ENCODE measurements at places on chromosomes 7 and 10.

GRCh38 chr7:113790025-113790424 lies 128.8 kb downstream of the PPP1R3A start:
- DNase-seq, result no peak

DNA sequence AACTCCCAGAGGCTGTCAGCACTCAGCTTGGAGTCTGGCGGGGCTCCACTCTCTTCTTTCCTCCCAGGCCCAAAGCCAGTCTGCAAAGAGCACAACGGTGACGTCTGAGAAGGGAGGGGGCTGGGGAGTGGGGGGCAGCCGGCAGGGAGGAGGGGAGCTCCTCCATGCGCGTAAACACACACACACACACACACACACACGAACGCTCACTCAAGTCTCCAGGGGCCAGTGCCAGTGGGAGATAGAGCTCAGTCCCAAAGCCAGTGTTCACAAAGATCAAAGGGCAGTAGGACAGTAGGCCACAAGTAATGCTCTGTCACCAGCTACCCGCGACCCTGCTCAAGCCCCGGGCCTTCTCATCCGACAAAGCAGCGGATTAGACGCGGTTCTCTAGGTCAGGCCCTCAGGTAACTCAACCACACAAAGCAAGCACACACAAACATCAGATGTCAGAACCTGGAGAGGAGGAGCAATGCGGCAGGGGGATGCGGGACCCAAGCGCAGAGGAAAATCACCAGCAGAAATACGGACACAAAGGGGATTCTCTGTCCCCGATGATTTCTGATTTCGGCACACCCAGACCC lies 19.9 kb downstream of the TCAF1 start:
- no peak for DNase-seq

- no peak for DNase-seq
Observed at GRCh38 chr7:128938544-128939074, 882 bp downstream of the IRF5 start.

- peak; percentile 77 for DNase-seq
Observed at GRCh38 chr7:37198906-37199485, 249.7 kb downstream of the ELMO1 start.

- no peak for DNase-seq
Observed at GRCh38 chr10:74957285-74957961, 131.0 kb downstream of the KAT6B start.

DNA sequence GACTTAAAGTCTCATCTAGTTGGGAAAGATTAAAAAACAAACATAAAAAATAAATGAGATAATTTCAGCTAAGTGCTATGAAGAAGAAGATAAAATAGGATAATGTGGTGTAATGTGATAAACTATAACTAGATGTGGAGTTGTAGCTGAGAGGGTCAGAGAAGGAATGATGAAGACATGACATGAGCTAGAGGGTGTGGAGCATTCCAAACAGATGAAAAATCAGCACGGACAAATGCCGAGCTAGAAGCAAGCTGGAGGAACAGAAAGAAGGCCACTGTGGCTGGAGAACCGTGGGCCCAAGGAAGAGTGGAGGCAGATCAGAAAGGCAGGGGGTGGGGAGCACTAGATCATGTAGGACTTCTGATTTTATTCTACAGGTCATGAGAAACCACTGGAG lies 70.6 kb downstream of the CDK6 start:
- no peak for DNase-seq

DNA sequence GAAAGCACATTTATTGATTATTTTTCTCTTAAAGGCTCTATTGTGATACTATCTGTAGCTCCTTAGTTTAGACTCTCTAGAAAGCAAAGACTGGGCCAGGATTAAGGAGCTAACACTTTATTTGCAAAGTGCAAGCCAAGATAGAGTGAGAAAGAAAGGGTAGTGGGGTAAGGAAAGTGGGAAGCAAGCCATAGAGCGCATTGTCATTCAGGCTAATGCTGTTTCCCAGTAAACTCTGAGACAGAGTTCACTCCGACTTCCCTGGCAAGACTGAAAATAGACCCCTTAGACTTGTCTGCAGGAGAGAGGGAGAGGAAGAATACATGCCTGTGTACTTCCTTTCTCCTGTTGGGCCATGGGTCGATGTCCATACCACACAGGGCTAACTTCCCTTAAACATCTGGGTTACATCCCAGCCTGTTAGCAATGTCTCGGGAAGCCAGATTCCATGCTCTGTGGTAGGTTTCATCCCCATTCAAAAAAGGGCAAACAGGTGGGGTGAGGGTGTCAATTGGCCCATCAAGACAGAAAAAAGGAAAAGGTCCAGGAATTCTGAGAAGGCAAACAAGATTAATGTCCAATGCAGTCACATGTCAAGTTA lies 875.8 kb upstream of the CELF2 start:
- no peak for DNase-seq

- DNase-seq, result no peak
Observed at GRCh38 chr7:5403442-5403841, 20.2 kb downstream of the TNRC18 start.

DNA sequence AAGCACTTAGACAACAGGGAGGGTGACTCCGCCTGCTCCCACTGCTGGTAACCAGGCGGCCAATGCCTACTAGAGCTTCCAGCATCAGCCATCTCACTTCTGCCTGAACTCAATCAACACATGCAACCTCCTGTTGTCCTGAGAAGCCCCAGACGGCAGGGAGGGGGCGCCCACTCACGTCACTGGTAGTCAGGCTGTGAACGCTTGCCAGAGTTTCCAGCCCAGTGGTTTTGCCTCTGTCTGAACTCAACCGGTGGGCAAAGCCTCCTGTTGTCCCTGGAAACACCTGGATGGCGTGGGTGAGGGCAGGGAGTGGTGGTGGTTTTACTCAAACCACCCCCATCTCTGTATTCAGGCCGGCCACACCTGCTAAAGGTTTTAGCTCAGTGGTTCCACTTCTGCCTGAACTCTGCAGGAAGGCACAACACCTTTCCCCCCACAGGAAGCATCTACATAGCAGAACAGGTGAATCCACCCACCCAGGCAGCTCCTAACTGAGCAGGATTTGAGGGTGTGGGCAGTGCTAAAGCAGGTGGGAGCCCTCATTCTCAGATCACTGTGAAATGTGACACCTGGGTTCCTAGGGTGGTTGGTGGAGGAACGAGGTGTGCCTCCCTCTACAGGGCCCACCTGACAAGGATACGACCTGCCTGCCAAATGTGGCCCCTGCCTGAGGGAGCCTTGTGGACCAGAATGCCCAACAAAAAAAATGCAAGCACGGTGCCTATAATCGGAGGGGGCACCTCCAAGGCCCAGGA lies 563.0 kb upstream of the SEMA3D start:
- no peak for DNase-seq

DNA sequence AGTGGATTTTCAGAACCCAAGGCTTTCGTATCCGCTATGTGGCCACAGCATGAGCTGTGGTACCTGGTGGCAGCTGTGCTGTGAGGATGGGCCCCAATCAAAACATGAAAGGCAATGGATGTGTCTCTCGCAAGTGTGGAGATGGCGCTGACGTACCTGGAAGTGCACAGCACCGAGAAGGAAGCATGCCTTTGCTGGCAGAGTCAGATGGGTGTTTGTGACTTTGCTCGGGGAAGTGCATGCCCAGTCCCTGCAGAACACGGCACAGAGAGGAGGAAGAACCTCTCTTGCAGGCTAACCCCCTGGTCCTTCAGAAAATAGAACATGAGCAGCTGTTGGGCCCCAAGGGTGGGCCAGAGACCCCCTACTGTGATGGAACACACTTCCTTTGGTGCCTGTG lies 654.1 kb upstream of the ZWINT start:
- DNase-seq, result no peak

DNA sequence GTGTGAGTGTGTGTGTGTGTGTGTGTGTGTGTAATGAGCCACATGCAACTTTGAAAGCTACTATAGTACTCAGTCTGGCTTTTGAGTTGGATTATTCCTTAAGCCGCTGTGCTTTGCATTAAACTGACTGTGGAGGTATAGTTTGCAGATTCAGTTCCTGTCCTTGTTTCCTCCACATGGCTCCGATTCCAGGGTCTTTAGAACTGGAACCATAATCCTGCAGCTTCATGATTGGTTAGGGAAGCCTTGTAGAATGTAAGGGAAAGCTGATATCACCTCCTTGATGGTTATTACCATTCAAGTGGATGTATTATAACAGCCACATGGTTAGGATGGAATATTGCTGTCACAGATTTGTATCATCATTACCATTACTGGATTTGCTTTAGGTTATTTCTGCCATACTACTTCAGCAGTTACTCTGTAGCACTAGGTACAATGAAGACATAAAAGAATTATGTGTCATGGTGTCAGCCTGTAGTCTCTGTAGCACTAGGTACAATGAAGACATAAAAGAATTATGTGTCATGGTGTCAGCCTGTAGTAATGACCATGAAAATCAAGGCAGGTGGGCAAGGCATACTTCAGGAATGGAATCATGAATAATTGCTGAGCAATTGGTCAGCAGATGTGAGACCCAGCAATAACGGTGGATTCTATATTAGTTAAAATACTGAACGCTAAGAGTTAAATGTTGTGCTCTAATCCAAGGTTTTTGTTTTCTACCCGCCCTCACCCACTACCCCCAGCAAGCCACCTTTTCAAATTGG lies 275.1 kb upstream of the FZD1 start:
- no peak for DNase-seq

- DNase-seq, result no peak
Observed at GRCh38 chr7:41731493-41732435, 28.9 kb upstream of the INHBA start.

GRCh38 chr10:4514445-4515108 lies 311.4 kb upstream of the AKR1E2 start:
- no peak for DNase-seq

- DNase-seq, result no peak
Observed at GRCh38 chr7:99331002-99331401, 5.3 kb downstream of the ARPC1A start.

DNA sequence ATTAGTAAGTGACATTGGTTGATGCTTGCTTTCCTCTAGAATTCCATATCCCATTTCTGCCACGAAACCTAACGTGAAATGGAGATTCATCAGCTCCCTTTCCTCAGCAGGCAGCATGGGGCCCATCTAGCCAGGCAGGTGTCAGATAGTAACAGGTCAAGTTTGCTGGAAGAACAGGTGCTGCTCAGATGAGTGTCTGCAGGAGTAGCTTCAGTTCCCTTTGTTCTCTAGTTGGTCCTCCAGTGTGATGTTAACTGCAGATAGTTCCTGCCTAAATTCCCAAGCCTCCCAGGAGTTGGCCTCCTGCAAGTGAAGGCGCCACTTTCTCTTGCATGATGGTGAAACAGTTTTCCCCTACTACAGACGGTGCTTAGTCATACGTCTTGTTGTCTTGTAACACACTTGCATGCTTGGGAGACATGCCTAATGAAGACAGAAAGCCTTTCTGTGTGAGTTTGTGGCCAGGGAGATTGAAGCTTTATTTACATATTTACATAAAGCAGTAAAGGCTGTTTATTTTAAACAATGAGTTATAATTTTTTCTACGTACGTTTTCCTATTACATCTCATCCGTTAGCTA lies 175.4 kb downstream of the CHN2 start:
- no peak for DNase-seq

GRCh38 chr10:98076086-98076485 lies 45.7 kb upstream of the CRTAC1 start:
- no peak for DNase-seq

DNA sequence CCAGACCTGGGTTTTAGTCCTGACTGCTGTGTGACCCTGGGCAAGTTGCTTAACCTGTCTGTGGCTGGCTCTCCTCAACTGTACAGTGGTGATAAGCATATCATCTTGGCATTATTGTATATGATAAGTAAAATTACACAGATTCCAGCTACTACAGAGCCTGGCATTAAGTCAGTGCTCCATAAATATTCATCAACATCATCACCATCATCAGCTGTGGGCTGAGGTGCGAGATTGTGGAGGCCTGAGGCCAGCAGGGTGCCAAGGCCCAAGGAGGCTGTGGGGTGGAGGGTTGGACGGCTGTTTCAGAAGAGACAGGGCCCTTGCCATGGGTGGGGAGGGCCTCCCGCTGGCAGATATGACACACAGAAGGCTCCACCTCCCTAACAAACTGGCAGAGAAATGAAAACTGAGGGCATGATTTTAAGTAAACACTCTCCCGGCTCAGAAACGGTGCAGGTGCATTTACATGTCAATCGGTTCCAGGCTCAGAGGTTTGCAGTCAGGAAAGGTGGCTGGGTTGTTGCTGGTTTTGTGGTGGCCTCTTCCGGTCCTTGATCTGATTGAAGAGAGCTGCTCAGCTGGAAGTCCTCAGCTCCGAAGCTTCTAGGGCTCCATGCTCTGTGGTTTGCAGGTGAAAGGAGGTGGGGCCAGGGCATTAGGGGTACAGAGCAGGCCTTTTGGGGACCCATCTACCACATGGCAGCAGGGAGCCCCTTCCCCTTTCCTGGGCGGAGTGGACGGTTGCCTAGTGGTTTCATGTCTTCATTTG lies 10.2 kb downstream of the CRYGN start:
- DNase-seq, result no peak

GRCh38 chr10:68666280-68666760 lies 54.7 kb upstream of the CCAR1 start:
- DNase-seq, result no peak
